Stimulated activated CD8-positive, alpha-beta memory T cell treated with anti-CD3 and anti-CD28 coated beads, Interleukin-2, amount 100 ng/mL, for 48 hours (primary cell): ENCODE measurements at places on chromosomes 6 and 20.

GRCh38 chr6:11485271-11485670 is 52.3 kb upstream of the TMEM170B start:
- DNase-seq: no peak

DNA sequence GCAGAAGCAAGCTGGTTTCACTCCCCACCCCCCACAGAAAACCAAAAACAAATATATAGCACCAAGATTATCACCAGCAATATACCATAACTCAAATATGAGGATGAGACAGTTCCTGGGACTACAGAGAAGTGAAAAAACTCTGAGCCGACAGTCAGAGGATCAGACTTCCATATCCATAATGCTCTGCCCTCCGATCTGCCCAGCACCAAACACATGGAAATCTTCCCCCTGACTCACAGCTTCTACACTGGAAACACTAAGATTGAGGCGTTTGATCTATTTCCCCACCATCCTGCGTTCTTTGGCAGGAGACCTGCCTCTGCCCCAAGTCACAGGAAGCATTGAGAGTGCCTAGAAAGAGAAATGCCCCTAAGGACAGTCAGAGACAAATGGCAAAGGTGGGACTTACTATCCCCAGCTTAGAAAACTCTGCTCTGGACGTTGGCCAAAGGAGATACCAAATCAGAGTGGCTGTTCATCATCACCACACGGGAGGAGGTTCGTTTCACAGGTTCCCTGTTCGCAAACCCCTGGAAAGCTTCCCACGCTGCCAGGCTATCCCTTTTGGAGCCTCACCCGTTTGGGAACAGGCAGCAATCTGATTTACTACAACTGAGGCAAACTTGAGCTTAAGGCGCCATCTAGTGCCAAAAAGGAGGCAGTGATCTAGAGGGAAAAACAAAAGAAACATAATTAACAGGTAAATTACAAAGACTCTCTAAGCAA is 48.7 kb upstream of the SRSF6 start:
- no peak for DNase-seq

DNA sequence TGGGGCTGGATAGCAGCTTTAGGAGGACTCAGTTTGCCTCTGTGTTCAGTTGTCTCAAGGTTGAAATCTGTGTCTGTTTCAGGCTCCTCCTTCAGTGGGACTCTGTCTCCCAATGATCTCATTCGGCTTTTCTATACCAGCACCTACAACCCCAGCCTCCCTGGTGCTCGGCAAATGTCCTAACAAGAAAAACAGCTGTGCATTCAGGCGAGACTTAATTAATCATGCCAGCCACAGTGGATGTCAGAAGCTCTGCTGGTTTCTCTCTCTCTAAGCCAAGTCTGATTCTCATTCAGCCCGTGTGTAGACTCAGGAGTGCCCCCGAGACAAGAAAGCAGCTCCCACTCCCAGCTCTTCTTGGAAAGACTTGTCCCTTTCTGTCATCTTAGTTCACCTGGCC is 46.8 kb downstream of the SUN5 start:
- DNase-seq: no peak

DNA sequence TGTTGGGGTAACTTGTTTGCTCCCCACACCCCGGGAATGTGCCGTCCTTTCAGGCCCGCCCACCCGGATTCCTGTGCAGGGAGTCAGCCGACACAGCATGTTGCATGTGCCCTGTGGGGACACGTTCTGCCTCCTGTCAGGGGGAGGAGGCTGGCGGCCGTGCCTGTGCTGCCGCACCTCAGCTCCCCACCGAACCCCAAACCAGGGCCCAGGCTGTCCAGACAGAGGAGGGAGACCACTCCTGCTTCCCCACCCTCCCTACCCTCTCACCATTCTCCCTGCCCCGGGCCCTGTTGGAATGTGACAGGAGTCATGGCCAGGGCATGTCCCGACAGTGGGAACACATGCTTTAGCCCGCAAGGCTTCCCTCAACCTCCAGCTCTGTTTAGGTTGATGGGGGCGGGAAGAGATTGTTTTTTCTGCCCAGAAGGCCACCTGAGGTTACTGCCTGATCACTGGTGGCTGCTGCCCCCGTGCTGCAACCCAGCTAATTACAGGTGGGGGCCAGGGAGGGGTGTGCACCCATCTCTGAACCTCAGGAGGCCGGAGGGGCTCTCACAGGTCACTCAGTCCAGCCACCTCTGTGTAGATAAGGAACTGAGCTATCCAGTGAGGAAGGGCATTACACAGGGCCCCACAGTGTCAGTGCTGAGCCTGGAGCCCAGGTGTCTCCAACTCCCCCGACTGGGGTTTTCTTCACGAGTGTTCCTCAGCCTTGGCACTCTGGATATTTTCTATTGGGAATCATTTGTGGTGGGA is 13.6 kb downstream of the LRRC73 start:
- no peak for DNase-seq

DNA sequence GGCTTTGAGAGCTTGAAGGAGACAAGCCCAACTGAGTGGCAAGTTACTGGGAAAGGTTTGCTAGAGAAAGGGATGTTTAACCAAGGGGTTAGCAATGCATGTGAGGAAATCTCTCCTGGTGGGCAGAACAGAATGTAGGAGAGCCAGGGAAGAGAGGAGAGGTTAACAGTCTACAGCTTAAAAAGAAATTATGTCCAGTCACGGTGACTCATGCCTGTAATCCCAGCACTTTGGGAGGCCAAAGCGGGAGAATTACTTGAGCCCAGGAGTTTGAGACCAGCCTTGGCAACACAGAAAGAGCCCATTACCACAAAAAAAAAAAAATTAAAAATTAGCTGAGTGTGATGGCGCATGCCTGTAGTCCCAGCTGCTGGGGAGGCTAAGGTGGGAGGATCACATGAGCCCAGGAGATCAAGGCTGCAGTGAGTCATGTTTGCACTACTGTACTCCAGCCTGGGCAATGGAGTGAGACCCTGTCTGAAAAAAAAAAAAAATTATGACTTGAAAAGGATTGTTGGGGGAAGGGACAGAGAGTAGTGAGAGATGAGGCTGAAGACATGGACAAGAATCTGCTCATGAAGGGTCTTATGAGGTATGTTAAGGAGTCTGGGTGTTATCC is 264.9 kb downstream of the TBC1D7 start:
- DNase-seq: no peak

- DNase-seq: no peak
These were observed 166.6 kb upstream of the MARCKS start for GRCh38 chr6:113690281-113691259.

DNA sequence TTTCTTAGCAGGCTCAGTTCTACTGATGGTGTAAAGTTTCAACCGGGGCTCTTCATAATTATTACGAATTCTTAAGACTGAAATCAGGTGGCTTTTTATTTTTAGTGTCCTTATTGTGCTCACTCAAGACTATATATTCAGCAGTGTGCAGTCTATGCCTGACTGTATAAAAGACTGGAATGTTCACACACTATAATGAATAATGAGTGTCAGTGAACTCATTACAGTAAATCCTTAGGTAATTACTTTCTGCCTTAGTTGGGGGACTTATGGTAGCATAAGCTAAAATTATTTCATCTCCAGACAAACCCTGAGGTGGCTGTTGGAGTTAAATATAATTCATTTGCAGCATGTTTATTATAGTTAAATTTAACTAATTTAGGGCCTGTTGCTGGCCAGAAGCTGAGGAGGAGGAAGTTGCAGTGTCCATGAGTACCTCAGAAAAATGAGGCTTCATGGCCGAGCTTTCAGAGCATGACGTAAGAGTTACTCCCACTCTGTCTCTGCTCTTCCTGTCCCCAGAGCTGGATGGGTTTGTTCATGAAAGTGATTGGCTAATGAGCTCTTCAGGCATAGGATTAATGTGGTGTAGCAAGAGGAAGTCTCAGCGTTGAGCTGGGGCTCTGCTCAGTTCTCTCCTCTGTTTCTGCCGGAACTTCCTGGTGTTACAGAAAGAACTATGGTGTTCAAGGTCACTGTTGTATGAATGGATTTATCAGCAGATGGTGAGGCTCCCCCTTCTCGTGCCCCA is 335.7 kb downstream of the NRN1 start:
- DNase-seq: no peak

DNA sequence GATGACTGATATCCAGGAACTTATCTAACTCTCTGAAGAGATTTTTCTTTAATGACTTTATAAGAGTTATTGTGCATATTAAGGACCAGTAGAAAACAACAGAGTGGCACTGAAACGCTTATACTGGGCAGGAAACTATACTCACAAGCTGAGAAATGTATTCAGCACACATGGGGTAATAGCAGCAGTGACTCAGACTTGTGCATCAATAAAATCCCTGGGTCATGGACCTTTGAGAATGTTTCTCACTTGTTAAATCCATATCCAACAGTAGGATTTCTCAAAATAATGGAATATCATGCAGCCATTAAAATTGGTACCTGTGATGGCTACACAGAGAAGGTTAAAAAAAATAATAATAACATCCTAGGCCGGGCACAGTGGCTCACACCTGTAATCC is 219.5 kb downstream of the BTBD9 start:
- DNase-seq: no peak

DNA sequence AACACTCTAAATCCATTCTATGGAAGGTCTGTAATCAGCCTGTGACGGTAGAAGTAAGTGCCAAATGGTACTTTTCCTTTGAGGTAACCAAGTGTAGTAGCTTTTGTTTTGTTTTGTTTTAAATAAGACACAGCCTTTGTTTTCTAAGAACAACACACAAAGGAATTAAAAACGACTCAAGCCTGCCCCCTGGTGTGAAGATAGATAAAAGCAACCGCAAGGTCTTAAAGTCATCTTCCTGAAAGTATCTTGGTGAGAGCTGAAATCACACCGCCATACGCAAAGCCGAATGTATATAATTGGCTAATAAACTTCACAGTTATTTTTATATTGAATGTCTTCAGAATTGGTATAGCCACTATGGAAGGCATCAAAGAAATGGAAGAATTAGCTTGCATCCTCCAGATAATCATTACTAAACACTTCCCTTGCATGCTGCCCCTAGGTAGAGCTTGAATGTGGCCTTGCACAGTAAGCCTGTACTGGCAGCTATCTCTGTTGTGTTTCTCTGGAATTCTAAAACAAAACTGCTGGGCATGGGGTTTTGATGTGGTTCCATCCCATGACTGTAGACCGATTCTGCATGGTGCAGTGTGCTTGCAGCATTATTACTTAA is 95.6 kb downstream of the LAMP5 start:
- DNase-seq: peak; percentile 16

- DNase-seq: no peak
These were observed 1.4 kb upstream of the HLA-E start for GRCh38 chr6:30487926-30488325.

DNA sequence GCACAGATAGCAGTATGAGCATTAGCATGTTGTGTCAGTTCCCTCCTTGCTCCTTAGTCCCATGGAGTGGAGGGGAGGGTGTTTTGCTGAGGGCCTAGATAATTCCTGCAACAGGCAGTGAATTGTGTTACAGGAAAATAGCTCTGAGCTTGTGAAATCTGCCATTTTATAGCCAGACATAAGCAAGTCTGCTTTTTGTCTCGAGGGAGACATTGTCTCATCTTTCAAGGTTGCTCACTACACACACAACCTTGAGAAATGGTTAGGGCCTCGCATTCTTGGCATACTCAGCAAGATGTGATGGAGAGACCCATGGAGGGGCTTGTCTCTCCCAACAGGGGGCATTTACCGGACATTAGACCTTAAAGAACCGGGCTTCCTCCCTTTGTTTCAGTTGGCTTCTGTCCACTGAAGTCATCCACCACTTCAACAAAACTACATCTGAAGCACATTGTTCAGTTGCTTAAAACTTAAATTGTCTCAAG is 108.0 kb upstream of the FOXO3 start:
- no peak for DNase-seq

DNA sequence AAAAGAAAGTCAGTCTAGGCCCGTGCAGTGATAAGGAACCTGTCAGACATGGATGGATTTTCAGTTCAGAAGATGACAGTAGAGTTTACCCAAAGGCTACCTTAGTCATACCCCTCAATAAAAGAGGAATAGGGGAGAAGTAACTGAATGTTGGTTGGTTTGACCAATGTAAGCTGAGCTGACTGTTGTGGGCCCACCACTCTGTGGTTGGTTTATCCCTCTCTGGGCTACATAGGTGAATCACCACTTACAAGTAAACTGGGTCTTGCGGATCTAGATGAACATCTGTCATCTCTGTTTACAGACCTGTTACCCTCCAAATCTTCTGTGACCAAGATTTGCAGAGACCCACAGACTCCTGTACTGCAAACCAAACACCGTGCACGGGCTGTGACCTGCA is 37.2 kb upstream of the MYLK2 start:
- DNase-seq: no peak

DNA sequence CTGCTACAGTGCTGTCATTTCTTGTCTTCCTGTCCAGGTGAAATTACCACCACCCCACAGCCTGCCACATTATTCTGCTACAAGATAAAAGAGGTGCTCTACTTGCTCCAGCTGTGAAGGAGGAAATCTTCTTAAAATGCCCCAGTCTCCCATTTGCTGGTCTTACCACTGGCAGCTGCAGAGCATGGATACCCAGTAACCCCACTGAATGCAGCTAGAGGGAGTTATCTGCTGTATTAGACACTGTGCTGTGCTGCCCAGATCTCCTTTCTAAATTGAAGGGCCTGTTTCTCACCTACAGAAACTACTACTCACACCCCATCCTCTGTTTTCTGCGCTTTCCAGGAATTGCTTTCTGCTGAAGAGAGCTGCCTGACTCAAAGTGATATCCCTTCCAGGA is 517.8 kb downstream of the PKHD1 start:
- no peak for DNase-seq

DNA sequence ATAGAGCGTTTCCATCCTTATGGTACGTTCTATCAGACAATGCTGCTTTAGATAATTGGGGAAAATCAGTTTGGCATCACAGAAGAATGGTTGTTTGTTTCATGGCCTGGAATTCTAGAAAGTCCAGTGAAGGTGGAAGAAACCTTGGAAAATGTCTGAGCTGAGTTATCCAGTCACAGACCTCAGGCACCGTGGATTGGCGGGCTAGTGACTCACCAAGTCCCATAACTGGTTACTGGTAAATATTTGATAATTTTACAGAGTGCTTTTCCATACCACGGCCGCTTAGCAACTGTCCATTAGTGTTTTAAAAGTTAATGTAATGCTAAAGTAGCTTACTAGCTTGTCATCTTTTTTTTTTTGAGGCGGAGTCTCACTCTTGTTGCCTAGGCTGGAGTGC is 99.4 kb downstream of the SLC35B3 start:
- DNase-seq: no peak

DNA sequence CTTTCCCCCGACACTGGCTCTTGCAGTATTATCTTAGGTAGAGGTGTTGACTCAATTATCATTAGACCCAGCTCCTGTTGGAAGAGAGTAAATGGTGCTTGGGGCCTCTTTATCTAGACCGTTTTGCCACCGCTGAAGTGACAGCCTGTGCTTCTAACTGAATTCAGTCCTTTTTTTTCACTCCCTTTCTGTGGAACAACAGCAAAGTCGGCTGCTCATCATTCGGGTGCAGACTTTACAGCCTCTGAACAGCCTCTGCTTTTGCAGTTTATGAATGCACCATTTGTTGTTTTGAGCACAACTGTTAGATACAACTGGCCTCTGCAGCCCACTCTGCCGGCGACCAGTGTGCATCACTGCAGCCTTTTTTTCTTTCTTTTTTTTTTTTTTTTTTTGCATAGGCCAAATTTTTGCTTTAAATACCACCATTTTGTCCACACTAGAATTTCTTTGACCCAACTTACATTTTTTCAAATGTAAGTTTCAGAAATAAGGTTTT is 35.8 kb downstream of the RREB1 start:
- DNase-seq: no peak
